ENCODE measurements at places on chromosomes 1 and 21. TPM values are rescaled to one million over a fixed set of nuclear protein-coding genes. Genes with fewer than 3 reads are reported as not detected.

- H3K4me1 ChIP-seq, result peaks cover 3% of the 10 kb centered on the region
- H3K27ac ChIP-seq, result no peak overlapping the region
- no peak for DNase-seq
- no peaks in the 10 kb centered on the region for H3K27me3 ChIP-seq
Observed at GRCh38 chr1:178587096-178587495, 74.2 kb downstream of the TEX35 start.

Gene DTL
- 9.2 TPM for total RNA-seq

- H3K4me1 ChIP-seq, result peaks cover 30% of the 10 kb centered on the region
- no peak overlapping the region for H3K4me3 ChIP-seq
- no peaks in the 10 kb centered on the region for H3K27me3 ChIP-seq
- no peaks in the 10 kb centered on the region for H3K36me3 ChIP-seq
- no peak for DNase-seq
Observed at GRCh38 chr1:28646040-28646439, 2.4 kb upstream of the RNU11 start.

Gene FCMR
- 0.89 TPM for total RNA-seq

Gene SPATA21
- total RNA-seq, result not detected

Measured in spinal cord (tissue), 10 donors.